Gastrocnemius medialis (tissue), 4 donors: ENCODE measurements at places on chromosomes 2 and 18. TPM values are rescaled to one million over a fixed set of nuclear protein-coding genes. Genes with fewer than 3 reads are reported as not detected.

DNA sequence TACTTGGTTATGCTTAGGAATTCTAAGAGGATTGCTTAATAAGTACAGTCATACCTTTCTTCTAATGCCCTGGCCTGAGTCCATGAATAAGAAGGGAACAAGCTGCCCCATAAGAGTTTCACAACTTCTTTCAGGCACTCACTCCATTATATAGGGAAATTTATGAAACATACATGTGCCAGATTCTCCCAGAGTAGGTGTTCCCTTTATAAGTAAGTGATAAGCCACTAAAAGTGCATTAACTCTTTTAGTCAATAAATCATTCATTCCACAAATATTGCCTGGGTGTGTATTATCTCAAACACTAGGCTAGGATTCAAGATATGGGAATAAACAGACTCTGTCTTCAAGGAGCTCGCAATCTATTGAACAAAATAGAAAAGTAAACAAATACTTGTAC lies 84.5 kb upstream of the RBBP8 start:
- DNase-seq = no peak

The HNRNPLL gene
- total RNA-seq = 42.9 TPM

- no peak for DNase-seq
Measured at GRCh38 chr2:59025157-59025757, 784.1 kb upstream of the FANCL start.

DNA sequence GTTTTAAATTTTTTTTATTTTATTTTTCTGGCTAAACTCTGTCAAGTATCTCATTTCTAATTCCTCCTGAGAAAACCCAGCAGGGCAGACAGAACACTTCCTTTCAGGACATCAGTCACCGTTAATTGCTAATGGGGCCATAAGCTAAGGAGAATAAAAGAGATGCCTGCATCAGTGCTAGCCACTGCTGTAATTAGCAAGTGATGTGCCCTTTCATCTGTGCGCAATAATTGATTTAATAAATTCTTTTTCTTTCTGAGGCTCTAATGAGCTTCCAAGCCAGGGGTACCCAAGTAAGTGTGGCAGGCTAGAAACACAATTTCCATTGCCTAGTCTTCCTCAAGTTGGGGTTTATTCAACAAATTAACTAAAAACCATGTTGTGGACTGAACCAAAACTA lies 65.5 kb downstream of the SLC9A4 start:
- no peak for DNase-seq

The EGR4 gene
- not detected for total RNA-seq

- no peak for DNase-seq
Measured at GRCh38 chr2:85485815-85486214, 53.2 kb upstream of the MAT2A start.

The FSIP2 gene
- total RNA-seq = 0.10 TPM

The TDRD15 gene
- not detected for total RNA-seq

DNA sequence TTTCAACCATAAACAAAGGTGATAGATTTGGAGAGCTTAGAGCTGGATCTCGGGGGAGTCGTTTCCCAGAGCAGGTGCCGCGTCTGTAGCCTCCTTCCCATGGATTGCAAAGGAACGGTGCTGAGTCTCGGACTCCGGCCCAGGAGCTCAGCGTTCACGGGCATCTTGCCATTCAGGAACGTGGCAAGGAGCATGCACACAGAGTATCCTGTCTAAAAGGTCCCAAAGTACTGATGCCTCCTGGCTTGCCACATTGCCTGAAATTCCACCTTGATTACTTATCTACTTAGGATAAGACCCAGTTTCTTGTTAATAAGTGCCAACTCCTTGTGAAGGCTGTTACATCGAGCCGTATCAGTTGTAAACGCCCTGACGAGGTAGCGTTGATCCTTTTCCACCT lies 197.8 kb upstream of the MYT1L start:
- no peak for DNase-seq

The KIF5C gene
- total RNA-seq = 1.4 TPM

GRCh38 chr2:69790601-69790959 lies 38.9 kb upstream of the GMCL1 start:
- no peak for DNase-seq

The IL1RN gene
- total RNA-seq = not detected
